ENCODE measurements at places on chromosomes 11 and 22.

DNA sequence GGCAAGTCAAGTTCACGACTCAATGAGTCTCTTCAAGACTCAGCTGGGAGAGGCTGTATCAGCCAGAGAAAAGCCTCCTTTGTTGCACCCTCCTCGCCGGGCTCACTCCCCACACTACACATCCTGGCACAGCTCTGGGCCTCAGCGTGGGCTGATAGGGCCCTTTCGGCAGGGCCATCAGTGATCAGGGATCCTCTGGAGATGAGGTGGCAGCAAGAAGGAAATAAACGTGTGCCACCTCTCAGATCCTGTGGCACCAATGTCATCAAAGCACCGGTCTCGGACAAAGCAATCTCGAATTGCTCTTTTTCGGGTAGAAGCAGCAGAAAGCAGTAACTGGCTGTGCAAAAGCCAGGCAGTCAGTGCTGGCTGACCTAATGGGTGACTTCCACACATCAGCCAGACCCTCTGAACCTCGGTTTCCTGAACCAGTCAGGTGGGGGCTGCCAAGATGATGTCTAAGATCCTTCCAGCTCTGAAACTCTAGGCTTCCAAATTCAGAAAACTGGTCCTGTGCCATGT lies 2.1 kb downstream of the EHD1 start:
- DNase-seq: no peak

DNA sequence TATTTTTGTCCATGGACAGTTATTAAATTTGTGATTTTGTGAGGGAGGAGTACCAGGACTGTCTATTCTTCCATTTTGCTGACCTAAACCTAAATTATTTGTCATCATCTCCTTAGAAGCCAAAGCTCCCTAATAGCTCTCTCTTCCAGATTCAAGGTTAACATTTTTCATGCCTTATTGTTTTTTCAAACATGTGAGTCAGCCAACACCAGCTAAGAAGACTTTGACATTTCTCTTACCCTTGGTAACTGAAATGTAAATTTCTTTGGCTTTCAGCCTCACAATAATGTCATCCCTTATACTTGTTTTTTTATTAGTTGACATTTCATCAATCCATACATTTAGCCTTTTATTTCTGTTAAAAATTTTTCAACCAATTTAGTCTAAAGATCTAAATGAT lies 19.2 kb downstream of the OR52E1 start:
- no peak for DNase-seq

DNA sequence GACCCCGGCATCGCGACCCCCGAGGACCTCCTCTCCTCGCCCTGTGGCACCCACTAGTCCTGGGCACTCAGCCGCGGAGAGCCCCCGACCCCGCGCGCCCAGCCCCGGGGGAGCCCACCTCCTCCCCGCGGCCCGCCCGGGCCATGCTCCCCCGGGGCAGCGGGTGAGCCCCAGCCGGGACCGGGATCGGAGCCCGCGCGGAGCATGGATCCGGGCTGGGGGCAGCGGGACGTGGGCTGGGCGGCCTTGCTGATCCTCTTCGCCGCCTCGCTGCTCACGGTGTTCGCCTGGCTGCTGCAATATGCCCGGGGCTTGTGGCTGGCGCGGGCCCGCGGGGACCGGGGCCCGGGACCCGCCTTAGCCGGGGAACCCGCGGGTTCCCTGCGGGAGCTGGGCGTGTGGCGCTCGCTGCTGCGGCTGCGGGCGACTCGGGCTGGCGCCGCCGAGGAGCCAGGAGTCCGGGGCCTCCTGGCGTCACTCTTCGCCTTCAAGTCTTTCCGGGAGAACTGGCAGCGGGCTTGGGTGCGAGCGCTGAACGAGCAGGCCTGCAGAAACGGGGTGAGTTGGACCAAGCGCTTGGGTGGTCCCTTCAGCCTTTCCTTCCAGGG lies 498 bp downstream of the C2CD2L start:
- no peak for DNase-seq

DNA sequence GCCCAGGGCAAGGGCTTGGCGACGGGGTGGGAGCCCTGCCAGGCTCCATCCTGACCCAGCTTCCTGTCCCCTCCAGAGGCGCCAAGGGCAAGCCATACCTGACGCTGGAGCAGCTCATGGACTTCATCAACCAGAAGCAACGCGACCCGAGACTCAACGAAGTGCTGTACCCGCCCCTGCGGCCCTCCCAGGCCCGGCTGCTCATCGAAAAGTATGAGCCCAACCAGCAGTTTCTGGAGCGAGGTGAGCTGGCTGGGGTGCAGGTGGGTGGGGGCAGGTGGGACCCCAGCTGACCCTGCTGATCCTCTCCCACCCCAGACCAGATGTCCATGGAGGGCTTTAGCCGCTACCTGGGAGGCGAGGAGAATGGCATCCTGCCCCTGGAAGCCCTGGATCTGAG lies 5.0 kb downstream of the PLCB3 start:
- DNase-seq: no peak

DNA sequence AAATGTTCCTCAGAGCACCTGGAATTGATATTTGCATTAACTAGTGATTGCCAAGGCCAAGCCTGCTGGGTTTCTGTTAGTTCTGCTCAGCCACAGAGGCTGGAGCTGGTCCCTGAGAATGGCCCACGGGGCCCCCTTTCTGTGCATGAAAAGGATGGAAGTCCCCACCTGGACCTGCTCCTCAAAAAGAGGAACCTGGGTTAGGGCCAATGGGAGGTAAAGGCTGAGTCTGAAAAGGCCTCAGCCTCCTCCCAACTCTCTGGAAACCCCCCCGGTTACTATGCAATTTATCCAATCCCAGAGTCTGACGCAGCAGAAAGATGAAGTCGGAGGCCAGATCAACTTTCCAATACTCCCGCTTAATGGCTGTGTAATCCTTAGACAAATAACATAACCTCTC lies 6.8 kb upstream of the CREB3L1 start:
- DNase-seq: no peak

DNA sequence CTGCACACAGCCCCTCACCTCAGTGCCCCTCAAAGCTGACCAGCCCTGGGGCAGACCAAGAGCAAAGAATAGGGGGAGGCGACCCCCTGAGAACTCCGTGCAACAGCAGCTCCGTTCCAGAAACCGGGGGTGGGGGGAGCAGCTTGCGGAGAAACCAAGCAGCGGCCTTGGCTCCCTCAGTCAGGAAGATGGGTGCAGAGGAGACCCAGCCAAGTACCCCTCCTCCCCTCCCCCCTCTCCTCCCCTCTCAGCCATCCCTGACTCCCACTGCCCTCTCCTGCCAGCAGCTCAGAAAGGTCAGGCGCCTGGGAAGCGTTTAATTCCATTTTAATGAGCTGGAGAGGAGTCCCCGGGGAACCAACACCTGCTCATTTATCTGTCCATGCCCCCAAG lies 78.9 kb downstream of the PDE2A start:
- no peak for DNase-seq

DNA sequence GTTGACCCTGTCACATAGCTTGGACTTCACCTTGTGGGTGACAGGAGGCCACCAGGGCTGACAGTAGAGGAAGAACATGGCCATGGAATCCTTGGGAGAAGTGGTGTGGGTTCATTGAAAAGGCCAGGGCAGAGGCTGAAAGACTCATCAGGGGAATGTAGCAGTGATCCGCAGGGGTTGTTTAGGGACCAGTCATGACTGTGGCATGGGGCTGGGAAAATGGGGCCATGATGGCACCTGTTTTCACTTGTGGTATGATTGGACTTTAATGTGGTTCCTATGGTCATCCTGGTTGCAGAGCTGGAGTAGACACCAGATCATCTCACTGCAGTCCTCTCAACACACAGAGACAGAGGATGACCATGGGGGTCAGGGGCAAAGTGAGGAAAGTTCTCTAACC lies 66.7 kb upstream of the MYEOV start:
- DNase-seq: no peak

DNA sequence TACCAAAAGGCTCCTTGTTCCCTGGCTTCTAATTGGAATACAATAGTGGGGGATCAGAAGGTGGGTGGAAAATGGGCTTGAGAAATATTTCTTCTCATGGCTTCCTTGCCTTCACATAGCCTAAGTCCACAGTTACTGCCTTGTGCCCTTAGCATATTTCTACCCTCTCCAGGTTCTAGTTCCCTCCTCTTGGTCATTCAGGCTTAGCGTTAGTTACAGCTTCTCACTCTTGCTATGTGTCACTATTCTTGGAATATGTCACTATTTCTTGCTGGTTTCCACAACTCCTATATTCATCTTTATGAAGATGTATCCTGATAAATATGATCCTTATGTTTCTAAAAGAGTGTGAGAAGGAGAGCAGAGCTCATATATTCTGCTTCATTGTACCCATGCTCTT lies 2.5 kb downstream of the OR2D2 start:
- no peak for DNase-seq

- DNase-seq: no peak
Observed at GRCh38 chr11:67700548-67701262, 26.3 kb upstream of the ALDH3B2 start.

GRCh38 chr11:61472282-61472681 lies 36.3 kb upstream of the LRRC10B start:
- DNase-seq: no peak
